ENCODE measurements at places on chromosomes 11 and 22. TPM values are rescaled to one million over a fixed set of nuclear protein-coding genes. Genes with fewer than 3 reads are reported as not detected.

Gene OR51B5
- not detected for total RNA-seq

Gene SMIM35
- not detected for total RNA-seq

Gene MN1
- 3.0 TPM for total RNA-seq

Gene MAPK8IP2
- 4.1 TPM for total RNA-seq

Gene NLRP6
- not detected for total RNA-seq

Gene ANO1
- total RNA-seq: 1.1 TPM

Gene STK33
- total RNA-seq: 5.2 TPM

Gene JHY
- 3.4 TPM for total RNA-seq

Gene LDHAL6A
- total RNA-seq: not detected

Gene POGLUT3
- total RNA-seq: 11.8 TPM

Gene CYB5R3
- 103 TPM for total RNA-seq

Gene SPCS2
- 247 TPM for total RNA-seq

Gene PANX2
- total RNA-seq: 7.7 TPM

Gene E2F8
- 6.9 TPM for total RNA-seq

Gene PHLDB1
- 10.1 TPM for total RNA-seq

Gene MPPED2
- not detected for total RNA-seq

Gene CST6
- not detected for total RNA-seq

Gene OR52N4
- not detected for total RNA-seq

Data from A549 treated with CpdA at 1 μM for 4 hours (cell line).